ENCODE measurements at places on chromosomes 3 and 15.

DNA sequence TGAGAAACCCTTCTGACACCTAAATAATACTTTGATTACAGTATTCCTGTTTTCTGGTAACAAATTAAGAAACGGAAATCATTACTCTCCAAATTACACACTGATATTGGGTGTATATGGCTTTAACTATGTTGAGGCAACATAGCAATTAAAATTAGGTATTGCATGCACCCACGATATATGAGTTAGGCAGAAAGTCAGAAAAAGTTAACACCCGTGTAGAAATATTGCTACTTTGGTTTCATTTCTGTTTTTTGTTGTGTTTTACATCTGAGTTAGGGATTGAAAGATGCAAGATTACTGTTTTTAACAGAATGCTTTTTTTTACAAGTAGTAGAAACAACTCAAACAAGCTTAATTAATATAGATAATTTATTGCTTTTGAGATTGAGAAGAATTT, 327.8 kb downstream of the GBE1 start:
- no peak for DNase-seq

- DNase-seq, result no peak
These were observed 16.9 kb upstream of the RAB7A start for GRCh38 chr3:128709038-128709437.

DNA sequence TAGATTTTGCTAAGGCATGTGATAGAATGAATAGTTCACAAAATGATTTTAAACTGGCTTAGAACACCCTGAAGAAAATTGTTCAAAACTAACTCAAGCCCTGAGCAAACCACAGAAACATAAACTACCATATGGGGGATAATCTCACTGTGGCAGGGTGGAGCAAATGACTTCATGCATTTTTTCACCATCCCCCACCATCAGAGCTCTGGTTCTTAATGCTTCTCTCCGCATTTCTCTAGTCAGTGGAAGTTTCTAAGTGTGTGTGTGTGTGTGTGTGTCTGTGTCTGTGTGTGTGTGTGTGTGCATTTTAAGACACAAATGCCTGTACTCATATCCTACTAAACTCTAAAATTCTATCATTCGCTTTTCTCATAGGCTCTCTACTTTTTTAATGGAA, 107.1 kb upstream of the PHLDB2 start:
- no peak for DNase-seq

- DNase-seq, result no peak
These were observed 13.9 kb downstream of the EOGT start for GRCh38 chr3:68999605-69000004.

GRCh38 chr3:5185093-5185673, 2.3 kb upstream of the EDEM1 start:
- no peak for DNase-seq

GRCh38 chr3:125990253-125990970, 21.4 kb downstream of the ROPN1B start:
- DNase-seq, result peak; percentile 28

- no peak for DNase-seq
These were observed 4.1 kb downstream of the GALNT15 start for GRCh38 chr3:16178628-16178988.

- DNase-seq, result no peak
These were observed 30.7 kb upstream of the TNIK start for GRCh38 chr3:171490901-171491300.

GRCh38 chr3:87267953-87268645, 8.3 kb downstream of the POU1F1 start:
- DNase-seq, result peak; percentile 14

DNA sequence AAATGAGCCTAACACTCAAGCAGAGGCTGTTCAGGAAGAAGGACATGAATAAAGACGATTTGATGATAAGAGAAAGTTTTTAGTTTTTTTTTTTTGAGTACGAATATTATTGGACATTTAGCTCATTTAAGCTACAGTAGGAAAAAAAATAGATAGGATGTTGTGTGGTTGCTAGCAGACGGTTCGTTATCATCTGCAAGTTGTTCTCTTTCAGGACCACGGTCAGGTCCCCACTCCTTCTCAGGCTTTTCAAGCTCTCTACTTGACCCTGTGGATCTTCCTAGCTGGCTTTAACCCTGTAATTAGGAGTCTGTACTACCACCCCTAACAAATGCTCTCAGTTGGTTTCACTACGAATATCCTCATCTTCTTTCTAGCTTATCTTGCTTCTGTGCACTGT, 1.1 kb downstream of the KCNH8 start:
- no peak for DNase-seq

DNA sequence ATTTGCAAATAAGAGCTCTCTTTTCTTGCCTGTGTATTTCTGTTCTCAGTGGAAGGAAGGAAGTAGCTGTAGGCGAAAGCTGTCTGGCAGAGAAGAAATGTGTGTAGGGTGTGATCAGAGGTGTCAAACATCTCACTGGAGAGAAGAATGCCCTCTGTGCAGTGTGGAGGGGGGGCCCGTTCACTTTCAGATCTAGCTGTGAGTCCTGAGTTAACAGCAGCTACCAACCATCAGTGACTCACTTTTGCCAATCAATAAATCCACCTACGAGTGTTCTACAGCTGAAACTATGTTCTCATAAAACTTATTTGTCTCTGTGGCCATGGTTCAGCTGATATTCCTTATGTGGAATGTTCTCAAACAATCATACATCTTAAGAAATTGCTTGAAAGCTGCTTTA, 103.7 kb downstream of the FRMD4B start:
- DNase-seq, result peak; percentile 52

GRCh38 chr3:124584552-124585391, 145.5 kb upstream of the UMPS start:
- peak; percentile 57 for DNase-seq
